ENCODE measurements at places on chromosomes 4 and X.
A peak's percentile ranks its signal among the peaks of the same experiment; 100 is the strongest.

- no peak for DNase-seq
These were observed 6.2 kb upstream of the MOB1B start for GRCh38 chr4:70895811-70896491.

GRCh38 chr4:124973716-124974115 lies 261.2 kb upstream of the ANKRD50 start:
- DNase-seq, result no peak

GRCh38 chrX:71100581-71101505 lies 5.2 kb downstream of the FOXO4 start:
- no peak for DNase-seq

- no peak for DNase-seq
These were observed 1.5 kb downstream of the TMEM271 start for GRCh38 chr4:574346-575161.

- no peak for DNase-seq
These were observed 108.3 kb downstream of the TENM3 start for GRCh38 chr4:182351485-182351884.

- peak; percentile 3 for DNase-seq
These were observed 19.1 kb upstream of the TEX13B start for GRCh38 chrX:108001218-108001814.

DNA sequence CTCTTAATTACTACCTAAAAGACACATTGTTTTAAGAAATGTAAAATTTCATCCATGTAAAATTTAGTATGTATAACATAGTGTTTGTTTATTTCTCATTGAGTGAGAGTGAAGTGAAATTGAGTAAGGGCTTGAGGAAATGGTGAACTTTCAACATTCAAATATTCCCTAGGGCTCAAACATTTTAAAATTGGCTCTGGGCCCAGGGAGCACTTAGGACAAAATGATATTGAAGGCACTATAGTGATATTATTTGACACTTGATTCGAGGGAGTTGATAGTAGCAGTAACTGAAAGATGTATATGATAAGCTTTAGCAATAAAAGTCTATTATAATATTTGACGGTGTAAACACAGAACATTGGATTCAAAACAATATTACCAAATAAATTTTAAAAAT lies 1244.0 kb upstream of the TENM3 start:
- no peak for DNase-seq

- peak; percentile 95 for DNase-seq
These were observed 10.3 kb downstream of the PKD2 start for GRCh38 chr4:88017516-88018297.

DNA sequence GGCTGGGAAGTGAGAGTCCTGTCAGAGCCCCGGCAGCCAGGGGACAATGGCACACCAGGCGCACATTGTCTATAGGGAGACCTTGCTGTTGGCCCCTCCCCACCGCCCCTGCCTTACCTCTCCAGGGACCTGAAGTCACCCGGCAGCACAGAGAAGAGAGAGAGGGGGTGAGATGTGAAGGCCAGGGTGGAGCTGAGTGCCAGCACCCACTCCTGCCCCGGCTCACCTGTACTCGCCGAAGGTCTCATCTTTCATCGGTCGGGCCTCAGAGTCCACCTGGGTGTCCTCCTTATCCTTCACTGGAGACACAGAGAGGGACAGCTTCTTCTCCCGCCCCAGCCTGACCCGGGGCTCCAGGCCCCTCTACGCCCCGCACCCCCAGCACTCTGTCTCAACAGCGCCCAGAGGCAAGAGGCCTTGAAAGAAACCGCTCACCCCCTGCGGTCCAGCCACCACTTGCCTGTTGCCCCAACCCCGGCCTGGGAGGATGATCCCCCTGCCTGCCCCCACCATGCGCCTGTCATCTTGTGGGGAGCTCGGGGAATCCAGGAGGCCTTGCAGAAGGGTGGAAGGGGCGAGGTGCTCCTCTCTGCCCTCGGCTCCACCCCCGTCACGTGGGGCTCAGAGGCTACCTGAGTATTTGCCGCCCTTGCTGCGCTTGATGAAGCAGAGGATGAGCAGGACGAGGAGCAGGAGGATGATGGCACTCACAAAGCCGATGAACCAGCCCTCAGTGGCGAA lies 22.6 kb downstream of the L1CAM start:
- DNase-seq, result no peak

DNA sequence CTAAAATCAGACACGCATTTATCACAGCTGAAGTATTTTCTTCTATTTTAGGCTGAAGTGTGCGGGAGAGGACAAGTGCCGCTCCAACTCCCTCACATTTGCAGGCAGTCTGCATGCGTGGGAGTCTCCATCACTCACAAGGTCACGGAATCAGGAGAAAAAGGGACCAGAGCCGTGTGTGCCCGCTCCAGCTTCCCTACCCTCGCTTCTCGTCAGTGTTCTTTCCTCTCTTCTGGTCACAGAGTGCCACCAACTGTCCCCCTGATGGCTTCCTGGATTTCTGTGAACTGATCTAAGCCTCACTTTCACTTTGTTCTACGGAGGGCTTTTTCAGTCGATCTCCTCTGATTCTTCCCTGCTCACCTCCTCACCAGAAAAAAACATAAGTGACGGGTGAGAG lies 407.4 kb upstream of the AADAT start:
- peak; percentile 8 for DNase-seq
